CD14-positive monocyte (primary cell): ENCODE measurements at places on chromosomes 2 and 18.
A peak's percentile ranks its signal among the peaks of the same experiment; 100 is the strongest.

DNA sequence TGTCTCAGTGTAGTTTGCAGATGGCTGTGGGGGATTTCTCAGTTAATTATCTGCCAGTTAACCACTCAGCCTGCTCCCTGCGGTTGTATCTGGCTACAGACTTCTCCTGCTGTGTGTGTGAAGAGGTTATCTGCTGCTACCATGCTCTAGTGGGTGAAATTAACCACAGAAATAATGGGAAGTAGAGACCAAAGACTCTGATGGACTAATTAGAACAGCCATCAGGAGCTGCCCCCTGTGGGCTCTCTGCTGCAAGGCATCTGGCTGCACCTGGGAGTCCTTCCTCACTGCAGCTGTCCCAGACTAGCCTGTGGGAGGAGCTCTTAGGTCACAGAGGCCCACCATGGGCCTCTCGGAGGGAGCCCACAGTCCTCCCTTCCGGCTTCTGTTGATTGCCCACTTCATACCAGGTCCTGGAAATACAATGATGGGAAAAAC, 66.6 kb downstream of the CTIF start:
- no peak for DNase-seq

- no peak for DNase-seq
Observed at GRCh38 chr18:5571666-5572065, 27.9 kb upstream of the EPB41L3 start.

- DNase-seq: no peak
Observed at GRCh38 chr2:25445464-25445863, 103.7 kb upstream of the DNMT3A start.

DNA sequence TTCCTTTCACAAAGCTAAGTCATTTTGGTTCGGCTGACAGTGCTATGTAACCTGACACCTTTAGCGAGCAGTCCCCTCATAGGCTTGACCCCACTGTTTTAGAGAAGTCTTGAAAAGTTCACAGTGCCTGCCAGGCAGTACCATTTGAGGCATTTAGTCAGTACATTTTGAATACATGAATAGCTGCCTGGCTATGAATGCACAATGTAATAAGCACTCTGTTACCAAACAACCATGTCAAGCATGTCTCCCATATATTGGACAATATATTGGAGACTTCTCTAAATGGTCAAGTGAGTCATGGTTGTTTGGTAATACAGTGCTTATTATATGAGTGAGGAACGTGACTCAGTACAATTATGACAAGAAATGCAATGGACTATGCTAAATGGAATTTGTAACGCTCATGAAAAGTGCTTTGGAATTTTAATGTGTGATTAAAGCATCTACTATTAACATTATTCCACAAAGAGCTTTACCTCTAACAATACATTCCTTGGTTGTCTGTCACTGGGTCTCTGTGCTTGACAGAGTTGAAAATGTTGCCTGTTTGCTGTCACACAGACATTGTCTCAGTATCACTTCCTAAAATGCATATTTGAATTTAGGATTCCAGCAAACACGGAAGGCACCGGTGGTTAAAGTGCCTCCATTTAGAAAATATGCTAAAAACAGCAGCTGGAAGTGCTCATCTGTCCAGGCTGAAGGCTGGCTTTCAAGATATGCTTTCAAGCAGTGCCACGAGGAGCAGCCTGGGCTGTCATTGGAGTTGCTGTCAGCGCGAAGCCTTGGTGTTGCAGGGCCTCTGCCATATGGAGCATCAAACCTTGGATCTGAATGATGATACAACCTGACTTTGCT, 458.6 kb downstream of the FBXO15 start:
- peak; percentile 6 for DNase-seq

- no peak for DNase-seq
Observed at GRCh38 chr2:172256886-172257285, 154.2 kb upstream of the DLX2 start.

DNA sequence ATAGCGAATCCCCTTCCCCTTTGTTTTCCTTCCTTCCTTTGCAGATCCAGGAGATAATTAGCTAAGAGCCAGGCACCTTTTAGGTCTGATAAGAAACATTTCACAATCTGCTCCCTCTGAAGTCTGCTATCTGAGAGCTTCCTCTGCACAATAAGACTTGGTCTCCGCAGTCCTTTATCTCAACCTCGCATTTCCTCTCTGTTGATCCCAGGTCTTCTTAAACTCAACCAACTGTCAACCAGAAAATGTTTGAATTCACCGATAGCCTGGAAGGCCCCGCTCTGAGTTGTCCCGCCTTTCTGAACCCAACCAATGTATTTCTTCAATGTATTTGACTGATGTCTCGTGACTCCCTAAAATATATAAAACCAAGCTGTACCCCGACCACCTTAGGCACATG, 78.4 kb upstream of the CTDP1 start:
- no peak for DNase-seq

- no peak for DNase-seq
Observed at GRCh38 chr2:221484761-221485502, 87.2 kb downstream of the EPHA4 start.

DNA sequence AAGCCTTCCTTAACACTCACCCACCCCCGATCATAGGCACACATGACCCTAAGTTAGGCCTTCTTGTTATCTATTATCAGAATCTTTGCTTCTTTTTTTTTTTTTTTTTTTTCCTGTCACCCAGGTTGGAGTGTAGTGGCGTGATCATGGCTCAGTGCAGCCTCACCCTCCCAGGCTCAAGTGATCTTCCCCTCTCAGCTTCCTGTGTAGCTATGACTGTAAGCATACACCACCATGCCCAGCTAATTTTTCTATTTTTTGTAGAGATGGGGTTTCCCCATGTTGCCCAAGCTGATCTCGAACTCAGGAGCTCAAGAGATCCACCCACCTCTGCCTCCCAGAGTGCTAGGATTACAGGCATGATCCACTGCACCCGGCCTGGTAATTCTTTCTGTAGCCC, 328.7 kb downstream of the NR4A2 start:
- no peak for DNase-seq

DNA sequence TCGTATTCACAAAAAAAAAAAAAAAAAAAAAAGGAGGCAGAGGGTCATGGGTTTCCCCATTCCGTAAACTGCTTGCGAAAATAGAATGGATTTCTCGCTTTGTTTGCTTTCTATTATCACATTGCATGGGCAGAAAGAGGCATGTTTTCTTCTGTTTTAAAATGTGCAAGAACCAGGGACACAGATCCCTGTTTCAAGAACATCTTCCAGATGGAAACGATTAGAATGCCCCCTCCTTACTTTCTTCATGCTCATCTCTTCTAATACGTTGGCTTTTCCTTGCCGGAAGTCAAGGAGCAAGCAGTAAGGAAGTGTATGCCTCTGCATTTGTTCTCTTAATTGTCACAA, 51.0 kb upstream of the ZNF516 start:
- peak; percentile 63 for DNase-seq

DNA sequence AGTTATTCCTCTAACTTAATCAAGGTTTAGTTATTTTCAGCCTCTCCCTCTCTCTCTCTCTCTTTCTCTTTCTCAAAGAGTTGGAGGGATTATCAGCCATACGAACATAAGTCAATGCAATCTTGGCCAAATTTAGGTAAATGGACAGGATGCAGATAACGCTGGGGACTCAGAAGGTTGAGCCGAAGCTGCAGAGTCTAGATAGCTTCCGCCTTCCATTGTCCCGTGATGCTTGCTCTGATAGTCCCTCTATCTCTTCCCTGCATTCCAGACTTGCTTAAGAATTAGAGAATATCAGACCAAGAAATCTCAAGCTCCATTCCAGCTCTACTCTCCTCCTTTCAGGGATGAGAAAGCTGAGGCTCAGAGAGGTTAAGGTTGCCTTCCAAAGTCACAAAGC, 502.8 kb upstream of the TNP1 start:
- DNase-seq: no peak

- no peak for DNase-seq
Observed at GRCh38 chr2:109555346-109555900, 58.3 kb downstream of the SEPTIN10 start.

GRCh38 chr2:145931781-145932395, 1412.0 kb upstream of the ZEB2 start:
- no peak for DNase-seq

DNA sequence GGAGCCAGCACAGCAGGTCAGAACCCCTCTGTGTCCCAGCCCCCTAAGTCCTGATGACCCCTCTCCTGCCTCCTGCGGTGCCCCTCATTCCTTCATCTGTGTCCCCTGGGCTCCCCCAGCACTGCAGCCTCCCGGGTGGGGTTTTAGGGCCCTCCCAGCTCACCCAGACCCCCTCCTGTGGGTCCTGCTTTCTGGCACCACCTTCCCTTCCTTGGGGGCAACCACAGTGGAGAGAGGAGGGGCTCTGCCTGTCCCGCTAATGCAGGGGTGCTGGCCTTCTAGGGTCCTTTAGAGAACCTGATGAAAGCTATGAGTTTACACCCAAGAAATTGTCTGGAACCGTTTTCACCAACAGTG, 42.7 kb upstream of the ALPP start:
- DNase-seq: no peak

- no peak for DNase-seq
Observed at GRCh38 chr2:220568296-220568695, 940.9 kb downstream of the SLC4A3 start.

GRCh38 chr2:200272320-200272719, 34.2 kb upstream of the SPATS2L start:
- DNase-seq: no peak

- DNase-seq: no peak
Observed at GRCh38 chr18:76546436-76546835, 51.4 kb upstream of the ZNF516 start.

GRCh38 chr2:97733341-97734035, 20.1 kb downstream of the ZAP70 start:
- no peak for DNase-seq

- DNase-seq: no peak
Observed at GRCh38 chr2:99336804-99337112, 431 bp upstream of the EIF5B start.

DNA sequence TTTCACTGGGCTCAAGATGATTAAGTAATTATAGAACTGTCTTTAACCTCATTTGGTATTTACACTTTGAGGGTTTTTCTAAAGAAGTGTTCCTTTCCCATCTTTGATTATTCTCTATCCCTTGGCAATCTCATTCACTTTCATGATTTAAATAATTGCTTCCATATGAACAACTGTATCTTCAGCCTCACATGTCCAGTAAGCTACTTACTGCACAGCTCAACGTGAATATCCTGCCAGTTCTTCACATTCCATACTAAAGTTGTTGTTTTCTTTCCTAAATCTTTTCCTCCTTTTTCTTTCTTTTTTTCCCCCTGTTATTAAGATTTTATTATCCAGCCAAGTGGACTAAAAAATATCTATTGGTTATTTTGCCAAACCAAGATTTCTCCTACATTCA, 37.7 kb downstream of the ZC3H15 start:
- no peak for DNase-seq

DNA sequence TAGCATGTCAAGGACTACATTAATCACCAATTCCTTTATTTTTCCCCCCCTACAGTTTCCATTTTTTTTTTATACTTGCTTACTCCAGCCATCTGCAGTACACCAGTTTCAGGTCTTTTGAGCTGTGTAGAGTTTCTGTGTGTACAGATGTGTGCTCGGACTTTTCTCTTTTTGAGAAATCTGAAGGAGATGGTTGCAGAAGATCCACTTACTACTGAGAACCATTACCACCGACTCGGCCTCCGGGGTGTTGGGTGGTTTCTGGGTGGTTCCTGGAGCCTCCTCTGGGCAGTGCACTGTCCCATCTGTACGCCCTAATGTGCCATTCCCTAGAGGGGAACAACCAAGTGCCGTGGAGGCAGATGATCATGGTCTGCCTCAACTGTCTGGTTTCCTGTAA, 15.4 kb upstream of the LYPD6B start:
- DNase-seq: no peak

- DNase-seq: no peak
Observed at GRCh38 chr18:58532298-58532697, 96.6 kb downstream of the ALPK2 start.

DNA sequence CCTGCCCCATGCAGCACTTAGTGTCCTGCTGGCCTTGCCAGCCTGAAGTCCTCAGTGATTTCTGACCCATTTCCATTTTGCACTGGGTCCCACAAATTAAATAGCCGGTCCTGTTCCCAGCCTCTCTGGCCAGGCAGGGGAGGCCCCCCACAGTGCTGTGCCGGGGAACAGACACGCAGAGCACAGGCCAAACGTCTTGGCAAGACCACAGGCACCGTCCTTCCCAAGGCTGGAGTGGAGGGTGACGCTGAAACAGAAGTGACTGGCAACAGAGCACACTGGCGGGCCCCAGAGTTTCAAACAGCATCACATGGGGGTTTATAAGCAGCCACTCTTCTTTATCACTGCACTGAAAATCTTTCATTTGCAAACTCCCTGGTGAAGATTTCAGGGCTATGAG, 52.2 kb downstream of the EDAR start:
- DNase-seq: no peak

DNA sequence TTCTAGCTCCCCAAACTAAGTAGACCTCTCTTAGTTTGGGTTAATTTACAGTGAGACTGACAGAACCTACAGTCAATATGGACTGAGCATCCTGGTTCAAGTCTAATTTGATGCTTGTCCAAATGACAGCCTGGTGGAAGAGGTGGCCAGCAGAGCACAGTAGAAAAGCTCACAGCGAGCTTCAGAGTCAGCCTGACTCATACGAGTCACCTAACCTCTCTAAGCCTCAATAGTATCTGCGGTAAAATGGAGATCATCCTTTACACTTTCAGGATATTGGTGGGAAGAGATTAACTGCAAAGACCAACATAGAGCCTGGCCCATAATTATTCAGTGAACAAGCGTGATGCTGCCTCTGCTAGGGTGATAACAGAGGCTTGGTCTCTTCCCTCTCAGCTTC, 54.5 kb downstream of the DOCK10 start:
- DNase-seq: no peak

DNA sequence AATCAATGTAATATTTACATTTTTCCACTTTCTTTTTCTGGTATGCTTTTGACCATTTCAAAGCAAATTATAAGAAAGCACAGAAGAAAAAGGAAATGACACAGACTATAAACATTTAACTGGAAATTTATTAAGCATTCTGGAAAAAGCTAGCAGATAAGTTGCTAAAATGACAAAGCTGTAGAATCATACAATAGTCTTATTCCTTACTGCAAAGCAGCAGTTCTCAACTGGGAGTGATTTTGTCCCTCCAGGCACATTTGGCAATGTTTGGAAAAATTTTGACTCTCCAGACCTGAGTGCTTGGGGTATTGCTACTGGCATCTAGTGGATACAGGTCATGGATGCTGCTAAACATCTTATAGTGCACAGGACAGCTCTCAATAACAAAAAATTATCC, 75.1 kb downstream of the MBD5 start:
- DNase-seq: no peak

DNA sequence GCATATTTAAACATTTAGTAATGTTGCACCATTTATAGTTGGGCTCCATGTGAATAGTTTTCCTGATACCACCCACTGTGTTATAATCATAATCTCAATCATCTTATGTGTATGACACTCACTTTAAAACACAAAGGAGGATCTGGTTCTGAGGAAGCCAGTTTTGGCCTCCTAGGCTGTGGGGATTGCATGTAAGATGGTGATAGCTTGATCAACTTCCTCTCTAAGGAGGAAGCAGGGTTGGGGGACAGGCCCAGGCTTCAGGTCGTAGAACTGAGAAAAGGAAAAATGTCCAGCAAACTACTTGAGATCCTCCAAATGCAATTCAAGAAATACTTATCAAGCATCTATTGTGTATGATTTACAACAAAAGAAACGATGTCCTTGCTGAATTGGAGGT, 4.9 kb upstream of the PPM1B start:
- peak; percentile 28 for DNase-seq

- no peak for DNase-seq
Observed at GRCh38 chr18:59898093-59898492, 1.7 kb upstream of the PMAIP1 start.
